ENCODE measurements at places on chromosomes 3 and 15.

DNA sequence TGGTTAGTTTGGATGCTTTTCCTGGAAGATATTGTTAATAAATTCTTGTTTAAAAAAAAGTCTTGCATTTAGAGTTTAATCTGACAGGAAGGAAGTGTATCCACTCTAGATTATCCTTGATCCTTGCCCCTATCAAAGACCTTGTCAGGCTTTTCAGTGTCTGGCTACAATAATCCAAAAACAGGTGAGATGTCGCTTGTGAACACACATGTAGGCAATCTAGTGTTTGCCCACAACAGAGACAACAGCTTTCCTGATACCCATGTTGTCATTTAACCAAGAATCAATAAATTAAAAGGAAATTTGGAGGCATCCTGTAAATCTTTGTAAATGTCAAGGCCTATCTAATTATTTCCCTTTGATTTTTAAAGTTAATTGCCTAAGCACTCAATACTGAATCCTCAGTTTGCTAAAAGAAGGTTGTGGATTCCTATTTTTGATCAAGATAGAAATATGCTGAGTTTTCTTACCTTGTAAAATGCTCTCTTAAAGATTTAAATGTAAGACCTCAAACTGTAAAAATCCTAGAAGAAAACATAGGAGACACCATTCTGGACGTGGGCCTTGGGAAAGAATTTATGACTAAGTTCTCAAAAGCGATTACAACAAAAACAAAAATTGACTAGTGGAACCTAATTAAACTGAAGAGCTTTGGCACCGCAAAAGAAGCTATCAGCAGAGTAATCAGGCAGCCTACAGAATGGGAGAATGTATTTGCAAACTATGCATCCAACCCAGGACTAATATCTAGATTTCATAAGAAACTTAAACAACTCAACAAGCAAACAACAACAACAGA lies 207.7 kb downstream of the NAALADL2 start:
- no peak for DNase-seq

- no peak for DNase-seq
Measured at GRCh38 chr3:115912372-115912771, 289.1 kb downstream of the GAP43 start.

DNA sequence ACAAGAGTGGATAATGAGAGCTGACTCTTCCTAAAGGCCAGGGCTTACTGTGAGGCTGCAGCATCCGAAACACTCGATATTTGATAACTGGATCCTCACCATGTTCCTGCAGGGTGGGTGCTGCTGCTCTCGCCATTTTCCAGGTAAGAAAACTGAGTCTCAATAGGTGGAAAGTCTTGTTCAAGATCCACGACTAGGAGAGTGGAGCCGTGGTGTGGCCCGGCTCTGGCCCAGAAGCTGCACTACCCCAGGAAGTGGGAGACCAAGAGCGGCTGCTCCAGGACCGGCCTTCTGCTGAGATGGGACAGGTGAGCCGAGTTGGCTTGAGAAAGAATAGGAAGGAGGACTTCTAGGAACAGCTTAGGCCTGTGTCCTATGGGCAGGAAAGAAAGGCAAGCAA lies 121.6 kb downstream of the SMAD6 start:
- no peak for DNase-seq

DNA sequence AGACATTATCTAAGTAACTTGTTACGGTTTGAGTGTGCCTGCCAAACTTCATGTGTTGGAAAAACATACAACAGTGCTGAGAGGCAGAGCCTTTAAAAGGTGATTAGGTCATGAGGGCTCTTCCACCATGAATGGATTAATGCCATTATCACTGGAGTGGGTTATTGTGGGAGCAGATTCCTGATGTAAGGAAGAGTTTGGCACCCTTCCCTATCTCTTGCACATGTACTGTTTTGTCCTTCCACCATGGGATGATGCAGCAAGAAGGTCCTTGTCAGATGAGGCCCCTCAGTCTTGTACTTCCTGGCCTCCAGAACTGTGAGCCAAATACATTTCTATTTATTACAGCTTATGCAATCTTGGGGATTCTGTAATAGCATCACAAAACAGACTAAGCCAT lies 413.9 kb downstream of the EPHA3 start:
- no peak for DNase-seq

GRCh38 chr15:23616536-23616935 lies 31.1 kb downstream of the MAGEL2 start:
- no peak for DNase-seq

Data from AG04450 (cell line).